Fibroblast of skin of right biceps (primary cell): ENCODE measurements at places on chromosomes 11 and 22.

- DNase-seq = no peak
Observed at GRCh38 chr11:19589567-19590260, 122.9 kb upstream of the NAV2 start.

DNA sequence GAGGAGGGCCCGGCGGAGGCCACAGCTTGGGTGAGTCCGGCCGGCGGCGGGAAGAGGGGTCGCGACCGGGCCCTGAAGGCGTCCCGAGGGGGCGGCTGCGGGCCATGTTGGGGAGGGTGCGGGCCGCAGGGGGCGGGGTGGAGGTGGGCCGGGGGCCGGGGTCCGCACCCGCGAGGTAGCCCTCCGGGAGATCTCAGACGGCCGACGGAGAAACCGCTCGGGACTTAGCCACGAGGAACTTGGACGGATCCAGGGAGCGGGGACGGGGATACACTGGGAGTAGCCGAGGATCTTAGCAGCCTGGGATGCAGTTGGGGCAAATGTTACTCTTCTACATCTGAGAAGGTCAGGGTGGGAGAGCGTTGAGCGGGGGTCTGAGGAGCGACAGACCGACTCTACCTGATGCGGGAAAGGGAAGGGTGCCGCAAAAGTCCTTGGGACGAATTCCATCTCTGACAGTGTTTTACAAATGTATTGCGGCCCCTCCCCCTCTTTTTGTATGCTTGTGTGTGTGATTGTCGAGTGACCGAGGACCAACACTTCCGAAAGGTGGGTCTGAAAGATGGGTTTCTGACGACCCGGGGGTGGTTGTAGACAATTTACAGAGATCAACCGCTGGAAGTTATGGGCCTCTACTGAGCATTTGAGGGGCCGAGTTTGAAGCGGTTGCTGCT lies 658 bp downstream of the STIP1 start:
- DNase-seq = no peak

- no peak for DNase-seq
Observed at GRCh38 chr11:64672875-64673274, 50.1 kb downstream of the NRXN2 start.

GRCh38 chr11:64489831-64490441 lies 101.1 kb upstream of the SLC22A12 start:
- peak; percentile 31 for DNase-seq

DNA sequence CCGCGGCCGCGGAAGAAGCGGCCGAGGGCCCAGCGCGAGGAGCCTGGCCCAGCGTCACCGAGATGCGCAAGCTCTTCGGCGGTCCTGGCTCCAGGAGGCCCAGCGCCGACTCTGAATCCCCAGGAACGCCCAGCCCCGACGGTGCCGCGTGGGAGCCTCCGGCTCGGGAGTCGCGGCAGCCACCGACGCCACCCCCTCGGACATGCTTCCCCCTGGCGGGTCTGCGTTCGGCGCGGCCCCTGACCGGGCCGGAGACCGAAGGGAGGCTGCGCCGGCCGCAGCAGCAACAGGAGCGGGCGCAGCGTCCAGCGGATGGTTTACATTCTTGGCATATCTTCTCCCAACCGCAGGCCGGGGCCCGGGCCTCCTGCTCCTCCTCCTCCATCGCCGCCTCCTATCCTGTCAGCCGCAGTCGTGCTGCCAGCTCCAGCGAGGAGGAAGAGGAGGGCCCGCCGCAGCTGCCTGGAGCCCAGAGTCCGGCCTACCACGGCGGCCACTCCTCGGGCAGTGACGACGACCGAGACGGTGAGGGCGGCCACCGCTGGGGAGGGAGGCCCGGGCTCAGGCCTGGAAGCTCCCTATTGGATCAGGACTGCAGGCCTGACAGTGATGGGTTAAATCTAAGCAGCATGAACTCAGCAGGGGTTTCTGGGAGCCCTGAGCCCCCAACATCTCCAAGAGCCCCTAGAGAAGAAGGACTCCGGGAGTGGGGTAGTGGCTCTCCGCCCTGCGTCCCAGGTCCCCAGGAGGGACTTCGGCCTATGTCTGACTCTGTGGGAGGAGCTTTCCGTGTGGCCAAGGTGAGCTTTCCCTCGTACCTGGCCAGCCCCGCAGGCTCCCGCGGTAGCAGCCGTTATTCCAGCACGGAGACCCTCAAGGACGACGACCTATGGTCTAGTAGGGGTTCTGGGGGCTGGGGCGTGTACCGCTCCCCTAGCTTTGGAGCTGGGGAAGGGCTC lies 1.2 kb downstream of the ARHGEF17 start:
- peak; percentile 98 for DNase-seq

- DNase-seq = peak; percentile 46
Observed at GRCh38 chr11:104146421-104146820, 17.5 kb downstream of the PDGFD start.

DNA sequence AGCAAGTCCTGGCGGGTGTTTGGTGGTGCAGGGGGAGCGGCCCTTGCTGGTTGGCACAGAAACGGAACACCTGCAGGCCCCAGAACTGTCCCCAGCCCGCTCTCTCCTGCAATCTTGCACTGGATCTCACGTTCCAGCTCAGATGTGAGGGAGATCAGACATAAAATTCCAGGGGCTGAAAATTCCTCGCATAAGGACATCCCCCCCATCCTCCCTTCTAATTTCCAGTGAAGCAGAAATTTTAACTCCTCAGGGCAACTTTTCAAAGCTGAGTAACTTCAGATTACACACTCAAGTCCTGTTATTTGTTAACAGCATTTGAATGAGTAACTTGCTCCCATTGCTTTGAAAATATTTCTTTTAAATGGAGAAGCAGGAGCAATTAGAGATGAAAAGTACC lies 40.3 kb upstream of the RASSF10 start:
- no peak for DNase-seq

DNA sequence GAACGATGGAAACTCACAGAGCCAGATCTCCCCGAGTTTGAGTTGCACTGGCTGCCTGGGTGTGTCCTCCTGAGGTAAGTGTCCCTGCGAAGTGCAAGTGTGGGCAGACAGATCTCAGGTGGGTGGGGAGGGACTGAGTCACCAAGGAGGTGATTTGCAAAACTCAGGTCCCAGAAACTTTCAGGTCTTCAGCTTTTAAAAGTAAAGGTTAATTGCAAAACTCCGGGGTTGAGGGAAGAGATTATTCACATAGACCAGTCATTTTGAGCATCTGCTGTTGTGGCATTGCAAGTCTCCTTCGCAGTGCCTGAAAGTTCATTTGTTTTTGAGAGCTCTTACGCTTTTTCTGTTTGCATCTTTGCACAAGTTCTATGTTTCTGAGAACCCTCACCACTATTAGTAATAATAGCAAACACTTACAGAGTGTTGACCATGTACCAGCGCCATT lies 7.1 kb downstream of the CD44 start:
- no peak for DNase-seq

DNA sequence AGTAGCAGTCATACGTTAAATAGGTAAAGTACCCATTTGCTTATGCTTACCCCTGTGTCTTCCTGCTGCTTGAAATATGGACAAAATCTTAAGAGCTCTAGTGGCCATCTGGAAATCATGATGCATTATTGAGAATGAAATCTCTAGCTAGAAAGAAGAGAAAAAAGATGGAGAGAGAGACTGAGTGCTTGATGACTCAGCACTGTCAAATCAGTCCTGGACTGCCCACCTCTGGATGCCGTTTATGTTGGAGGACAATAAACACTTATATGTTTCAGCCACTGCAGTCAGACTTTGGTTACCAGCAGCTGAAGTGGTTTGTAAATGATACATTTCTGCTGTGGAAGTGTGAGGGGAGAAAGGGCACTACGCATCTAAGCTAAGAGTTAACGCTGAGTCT lies 3.6 kb downstream of the OR8B4 start:
- no peak for DNase-seq

DNA sequence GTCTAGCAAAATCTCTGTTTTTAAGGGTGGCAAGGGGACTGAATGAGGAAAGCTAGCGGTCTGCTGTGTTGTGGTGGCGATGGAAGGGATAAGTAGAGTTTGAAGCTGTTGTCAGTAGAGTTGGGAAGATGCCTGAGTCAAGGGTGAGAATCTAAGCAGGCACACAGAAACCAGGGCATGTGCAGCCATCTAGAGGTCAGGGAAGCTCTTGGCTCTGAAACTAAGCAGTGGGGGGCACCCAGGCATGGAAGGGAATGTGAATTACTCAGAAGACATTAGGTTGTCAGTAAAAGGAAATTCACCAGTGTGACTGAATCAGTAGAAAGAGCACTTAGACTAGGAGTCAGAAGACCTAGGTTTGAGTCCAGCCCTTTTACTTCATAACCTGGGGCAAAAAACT lies 15.4 kb downstream of the BMAL1 start:
- DNase-seq = no peak

DNA sequence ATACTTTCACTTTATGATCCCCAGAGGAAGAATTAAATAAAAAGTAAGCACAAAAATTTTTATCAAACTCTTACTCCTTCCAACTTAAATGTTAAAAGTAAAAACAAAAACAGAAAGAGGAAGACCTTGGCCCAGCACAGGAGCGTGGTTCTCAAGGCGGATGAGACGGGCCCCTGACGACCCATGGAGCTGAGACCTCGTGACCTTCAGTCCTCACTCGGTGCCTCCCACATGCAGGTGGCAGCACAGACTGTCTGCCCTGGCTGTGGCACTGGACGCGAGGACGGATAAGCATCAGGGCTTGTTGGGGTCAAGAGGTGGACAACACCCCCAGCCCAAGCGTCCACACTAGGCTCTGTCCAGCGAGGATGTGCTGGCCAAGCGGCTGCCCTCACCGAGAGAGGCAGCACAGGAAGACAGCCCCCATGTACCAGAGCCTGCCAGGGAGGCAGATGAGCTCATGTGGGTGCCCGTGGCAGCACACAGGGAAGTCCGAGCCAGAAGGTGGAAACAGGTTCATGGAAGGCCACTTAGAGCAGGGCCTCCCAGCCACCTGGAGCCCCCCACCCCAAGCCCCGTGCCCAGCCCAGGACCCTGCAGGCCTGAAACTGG lies 1389.8 kb downstream of the TBC1D22A start:
- DNase-seq = no peak

GRCh38 chr11:90229791-90230190 lies 6.9 kb upstream of the CHORDC1 start:
- DNase-seq = peak; percentile 28

- no peak for DNase-seq
Observed at GRCh38 chr22:45399712-45400445, 13.5 kb downstream of the SMC1B start.

DNA sequence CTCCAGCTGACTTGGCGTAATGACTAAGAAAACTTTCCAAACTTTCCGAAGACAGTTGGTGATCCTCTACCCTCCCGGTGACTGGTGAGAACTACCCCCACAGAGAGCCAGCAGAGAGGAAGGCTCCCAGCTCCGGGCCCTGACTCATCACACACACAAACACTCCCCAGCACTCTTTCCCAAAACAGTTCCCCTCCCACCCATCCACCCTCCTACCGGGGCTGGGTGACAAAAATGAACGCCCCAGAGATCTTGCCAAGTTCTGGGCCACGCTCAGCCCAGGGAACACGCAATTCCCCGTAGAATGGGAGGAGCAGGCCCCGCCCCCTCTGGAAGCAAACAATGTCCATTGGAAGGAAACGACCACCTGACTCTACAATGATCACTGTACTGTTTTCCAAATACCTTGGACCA lies 21.3 kb upstream of the JAM3 start:
- peak; percentile 88 for DNase-seq

GRCh38 chr11:70646272-70647049 lies 248.1 kb downstream of the CTTN start:
- no peak for DNase-seq

GRCh38 chr11:34976496-34977088 lies 60.2 kb downstream of the PDHX start:
- peak; percentile 30 for DNase-seq

- no peak for DNase-seq
Observed at GRCh38 chr11:86918496-86918895, 36.7 kb downstream of the FZD4 start.

DNA sequence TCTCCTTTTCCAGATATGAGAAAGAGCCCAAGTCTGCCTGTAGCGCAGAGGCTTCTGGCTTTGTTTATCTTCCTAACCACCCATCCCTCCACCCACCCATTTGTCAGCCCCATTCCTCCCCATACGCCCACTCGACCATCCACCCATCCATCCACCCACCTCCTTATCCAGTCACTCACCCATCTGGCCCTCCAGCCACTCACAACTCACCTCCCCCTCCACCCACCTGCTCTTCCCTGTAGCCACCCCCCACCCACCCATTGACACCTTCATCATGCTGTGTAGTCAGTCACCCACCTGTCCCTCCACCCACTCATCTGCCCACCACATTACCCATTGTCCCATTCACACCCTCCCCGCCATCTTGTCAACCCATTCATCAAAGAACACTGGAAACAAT lies 5.5 kb downstream of the CST6 start:
- no peak for DNase-seq

DNA sequence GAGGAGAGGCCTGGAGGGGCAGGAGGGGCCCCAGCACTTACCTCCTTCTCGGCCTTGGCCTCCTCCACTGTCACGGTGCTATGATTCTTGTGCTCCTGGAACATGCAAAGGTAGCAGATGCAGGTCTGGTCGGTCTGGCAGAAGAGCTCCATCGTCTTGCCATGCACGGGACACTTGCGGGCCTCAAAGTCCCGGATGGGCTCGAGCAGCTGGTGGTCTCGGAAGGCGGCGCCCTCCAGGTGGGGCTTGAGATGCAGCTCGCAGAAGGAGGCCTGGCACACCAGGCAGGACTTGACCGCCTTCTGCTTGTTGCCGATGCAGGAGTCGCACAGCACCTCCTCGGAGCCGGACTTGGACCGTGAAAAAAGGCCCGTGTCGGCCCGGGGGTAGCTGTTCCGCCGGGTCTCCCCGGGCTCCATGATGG lies 714 bp downstream of the TRIM29 start:
- no peak for DNase-seq

DNA sequence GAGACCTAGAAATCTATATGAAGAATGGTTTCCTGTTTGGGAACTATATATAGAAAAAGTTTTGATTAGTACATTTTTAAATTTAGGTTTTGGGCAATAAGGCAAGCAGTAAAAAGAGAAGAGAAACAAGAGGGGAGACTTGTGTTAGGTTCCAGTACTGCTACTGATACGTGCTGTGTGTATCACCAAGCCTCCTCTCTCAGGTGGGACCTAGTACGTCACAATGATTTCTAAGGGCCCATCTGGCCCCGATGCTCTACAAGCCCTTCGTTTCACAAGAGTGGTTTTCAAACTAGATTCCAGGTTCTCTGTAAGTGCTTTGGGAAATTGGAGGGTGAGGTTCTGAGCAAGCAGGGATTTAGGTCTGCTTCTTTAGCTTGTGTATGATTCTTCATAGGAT lies 39.2 kb downstream of the USP35 start:
- no peak for DNase-seq

DNA sequence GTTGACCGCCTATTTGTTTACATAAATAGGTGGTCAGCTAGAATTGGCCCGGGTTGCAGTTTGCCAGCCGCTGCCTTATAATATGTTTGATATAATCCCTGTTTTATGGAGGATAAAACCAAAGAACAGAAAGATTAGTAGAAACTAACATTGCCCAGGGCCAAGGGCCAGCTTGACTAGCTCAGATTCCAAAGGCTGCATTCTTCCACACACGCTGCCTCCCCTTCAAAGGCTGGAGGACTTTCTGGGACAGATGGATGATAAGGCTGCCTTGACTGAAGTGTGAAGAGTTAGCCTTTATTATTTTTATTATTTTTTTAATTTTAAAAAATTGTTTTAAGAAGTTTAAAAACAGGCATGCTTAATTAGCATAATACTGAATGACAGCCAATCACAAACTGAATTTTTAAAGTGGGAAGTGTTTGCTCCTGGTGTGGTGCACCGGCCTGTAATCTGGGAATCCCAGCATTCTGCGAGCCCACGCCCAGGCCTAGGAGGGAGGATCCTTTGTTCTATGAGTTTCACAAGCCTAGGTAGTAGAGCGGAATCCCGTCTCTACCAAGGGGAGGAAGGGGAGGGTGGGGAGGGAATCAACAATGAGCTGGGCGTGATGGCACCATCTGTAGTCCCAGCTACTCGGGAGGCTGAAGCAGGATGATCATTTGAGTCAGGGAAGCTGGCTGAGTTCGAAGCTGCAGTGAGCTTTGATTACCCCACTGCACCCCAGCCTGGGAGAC lies 114.9 kb downstream of the NAV2 start:
- DNase-seq = no peak
